ENCODE measurements at places on chromosomes 6 and 20.

DNA sequence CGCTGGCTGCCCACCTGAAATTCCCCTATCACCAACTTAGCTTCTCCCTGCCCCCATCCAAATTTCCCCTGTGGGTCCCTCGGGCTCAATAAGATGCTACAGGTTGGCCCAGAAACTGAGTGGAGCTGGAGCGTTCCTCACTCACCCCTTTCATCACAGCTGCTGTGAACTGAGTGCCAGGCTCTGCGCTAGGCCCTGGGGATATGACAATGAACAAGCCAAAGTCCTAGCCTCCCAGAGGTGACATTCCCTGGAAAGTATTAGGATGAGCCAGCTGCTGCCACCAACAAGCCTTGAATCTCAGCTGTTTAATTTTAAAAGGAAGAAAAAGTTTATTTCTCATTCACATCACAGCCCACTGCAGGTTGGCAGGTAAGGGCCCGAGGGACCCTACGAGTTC, 86.6 kb upstream of the EYA2 start:
- no peak for DNase-seq

- DNase-seq, result no peak
Measured at GRCh38 chr6:51913265-51913664, 174.1 kb downstream of the PKHD1 start.

DNA sequence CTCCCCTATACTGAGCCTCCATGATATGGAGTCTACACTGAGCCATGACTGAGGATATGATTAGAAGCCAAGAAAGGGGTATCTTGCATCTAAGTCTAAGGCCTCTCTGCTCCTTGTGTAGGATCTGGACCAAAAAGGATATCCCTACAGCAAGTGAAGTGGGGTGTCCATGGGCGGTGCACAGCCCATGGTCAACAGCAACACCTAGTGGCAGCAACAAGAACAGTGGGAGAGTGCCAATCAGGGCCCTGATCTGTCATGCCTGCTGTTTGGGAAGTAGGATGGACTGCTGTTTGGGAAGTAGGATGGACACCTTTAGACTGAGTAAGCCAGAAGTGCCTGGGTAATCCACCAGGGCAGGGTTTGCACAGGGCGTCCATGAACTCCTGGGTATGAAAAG, 22.4 kb downstream of the PTGIS start:
- no peak for DNase-seq

DNA sequence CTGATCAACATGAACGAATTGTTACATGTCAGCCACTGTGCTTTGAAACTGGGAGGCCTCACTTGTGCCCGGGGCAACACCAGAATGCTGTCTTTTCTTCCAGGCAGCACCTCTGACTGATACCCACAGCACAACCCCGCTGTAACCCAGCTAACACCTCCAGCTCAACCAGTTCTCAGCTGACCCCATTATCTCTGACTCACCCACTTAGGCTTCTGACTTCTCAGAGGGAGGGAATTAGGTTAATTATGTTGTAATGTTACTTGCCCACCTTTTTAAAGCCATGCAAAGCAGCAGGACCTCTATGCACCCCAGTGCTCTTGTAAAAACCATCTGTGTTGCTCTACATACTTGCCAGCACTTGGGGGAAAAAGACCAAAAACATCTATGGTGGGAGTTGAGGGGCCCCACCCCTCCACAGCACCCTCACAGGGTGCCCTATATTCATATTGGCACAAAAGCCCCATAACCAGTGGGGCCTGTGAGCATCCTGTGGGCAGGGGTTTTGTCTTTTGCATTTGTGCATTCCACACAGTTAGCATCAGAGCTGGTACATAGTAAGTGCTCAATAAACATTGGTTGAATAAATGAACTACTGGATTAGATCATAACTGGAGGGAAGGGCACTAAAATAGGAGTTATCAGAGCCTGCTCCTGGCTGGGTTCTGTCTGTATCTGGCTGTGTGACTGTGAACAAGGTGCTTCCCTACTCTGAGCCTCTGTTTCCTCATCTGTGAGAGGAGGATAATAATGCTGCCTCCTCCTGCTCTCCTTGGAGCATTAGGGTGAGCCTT, 22.3 kb downstream of the BNIP5 start:
- peak; percentile 95 for DNase-seq

- no peak for DNase-seq
Measured at GRCh38 chr6:31689249-31690110, 8.6 kb upstream of the LY6G5C start.

DNA sequence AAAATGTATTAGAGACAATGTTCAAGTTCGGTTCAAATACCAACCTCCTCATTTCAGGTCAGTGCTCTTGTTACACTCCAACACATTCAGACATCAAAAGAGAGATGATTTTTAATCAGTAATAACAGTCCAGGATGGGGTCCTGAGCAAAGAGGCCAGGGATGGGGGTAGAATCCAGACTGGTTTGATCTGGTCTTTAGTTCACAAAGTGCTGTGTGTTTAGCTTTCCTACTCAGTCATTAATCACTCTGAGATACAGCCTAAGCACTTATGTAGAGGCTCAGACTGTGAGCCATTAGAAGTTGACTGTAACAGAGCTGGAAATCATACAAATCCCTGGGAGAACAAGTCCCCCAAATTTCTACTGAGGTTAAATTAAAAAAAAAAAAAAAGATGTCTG, 241.6 kb downstream of the PTPRK start:
- no peak for DNase-seq

GRCh38 chr6:154476494-154476893, 34.0 kb downstream of the CNKSR3 start:
- no peak for DNase-seq

GRCh38 chr20:53794529-53795115, 201.0 kb upstream of the ZNF217 start:
- no peak for DNase-seq

DNA sequence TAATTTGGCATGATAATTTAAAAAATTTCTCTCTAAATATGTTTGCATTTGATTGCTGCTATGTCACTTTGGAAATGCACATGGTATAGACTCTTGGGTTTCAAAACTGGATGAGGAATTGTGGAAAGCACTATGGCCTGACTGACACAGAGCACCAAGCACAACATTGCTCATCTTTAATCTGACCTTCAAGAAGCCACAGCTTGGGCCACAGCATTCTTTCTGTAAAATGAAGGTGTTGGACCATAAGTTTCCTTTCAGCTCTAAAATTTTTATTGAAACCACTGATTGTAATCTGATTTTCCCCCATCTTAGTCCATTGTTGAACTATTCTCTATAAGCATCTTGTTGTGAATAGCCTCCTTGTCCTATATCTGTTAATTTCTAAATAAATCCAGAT, 41.0 kb downstream of the QKI start:
- DNase-seq, result no peak

GRCh38 chr6:113599444-113599843, 257.7 kb upstream of the MARCKS start:
- DNase-seq, result no peak

GRCh38 chr6:106727480-106728149, 98.2 kb downstream of the QRSL1 start:
- DNase-seq, result no peak

DNA sequence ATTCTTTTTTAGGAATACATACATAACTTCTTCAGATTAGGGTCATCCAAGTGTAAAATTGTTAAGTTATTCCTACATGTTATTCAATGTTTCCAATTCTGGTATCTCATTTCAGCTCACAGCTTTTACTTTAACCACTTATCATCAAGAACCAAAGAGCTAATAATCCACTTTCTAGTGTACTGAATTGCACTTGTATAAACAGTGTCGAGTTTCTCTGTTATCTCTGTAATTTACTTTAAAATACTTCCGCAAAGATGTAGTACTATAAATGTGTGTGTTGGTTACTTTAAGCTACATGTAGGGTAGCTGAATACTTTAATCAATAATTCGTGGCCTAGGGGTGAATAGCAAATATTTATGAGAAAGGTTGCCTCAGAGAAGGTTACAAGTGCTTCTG, 8.8 kb upstream of the GJA1 start:
- DNase-seq, result no peak

GRCh38 chr6:41470029-41470330, 76.2 kb upstream of the FOXP4 start:
- peak; percentile 8 for DNase-seq

DNA sequence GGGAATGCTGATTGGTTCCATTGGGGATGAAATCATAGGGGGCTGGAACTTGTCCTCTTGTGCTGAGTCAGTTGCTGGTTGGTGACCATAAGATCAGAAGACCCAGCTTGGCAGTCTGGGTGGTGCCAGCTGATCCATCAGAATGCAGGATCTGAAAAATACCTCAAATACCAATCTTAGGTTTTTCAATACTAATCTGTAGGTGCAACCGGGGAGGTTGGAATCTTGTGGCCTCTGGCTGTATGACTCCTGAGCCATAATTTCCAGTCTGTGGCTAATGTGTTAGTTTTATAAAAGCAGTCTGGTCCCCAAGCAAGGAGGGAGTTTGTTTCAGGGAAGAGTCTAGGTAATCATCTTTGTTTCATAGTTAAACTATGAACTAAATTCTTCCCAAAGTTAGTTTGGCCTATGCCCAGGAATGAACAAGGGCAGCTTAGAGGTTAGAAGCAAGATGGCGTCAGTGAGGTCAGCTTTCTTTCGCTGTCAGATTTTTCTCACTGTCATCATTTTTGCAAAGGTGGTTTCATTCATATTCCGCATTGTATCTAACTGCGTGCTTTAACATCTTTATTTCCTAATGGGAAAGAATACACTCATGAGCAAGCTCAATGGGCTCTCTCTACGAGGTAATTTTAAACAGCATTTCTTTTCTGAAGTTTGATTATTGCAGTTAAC, 2.0 kb downstream of the ARMH2 start:
- DNase-seq, result no peak

DNA sequence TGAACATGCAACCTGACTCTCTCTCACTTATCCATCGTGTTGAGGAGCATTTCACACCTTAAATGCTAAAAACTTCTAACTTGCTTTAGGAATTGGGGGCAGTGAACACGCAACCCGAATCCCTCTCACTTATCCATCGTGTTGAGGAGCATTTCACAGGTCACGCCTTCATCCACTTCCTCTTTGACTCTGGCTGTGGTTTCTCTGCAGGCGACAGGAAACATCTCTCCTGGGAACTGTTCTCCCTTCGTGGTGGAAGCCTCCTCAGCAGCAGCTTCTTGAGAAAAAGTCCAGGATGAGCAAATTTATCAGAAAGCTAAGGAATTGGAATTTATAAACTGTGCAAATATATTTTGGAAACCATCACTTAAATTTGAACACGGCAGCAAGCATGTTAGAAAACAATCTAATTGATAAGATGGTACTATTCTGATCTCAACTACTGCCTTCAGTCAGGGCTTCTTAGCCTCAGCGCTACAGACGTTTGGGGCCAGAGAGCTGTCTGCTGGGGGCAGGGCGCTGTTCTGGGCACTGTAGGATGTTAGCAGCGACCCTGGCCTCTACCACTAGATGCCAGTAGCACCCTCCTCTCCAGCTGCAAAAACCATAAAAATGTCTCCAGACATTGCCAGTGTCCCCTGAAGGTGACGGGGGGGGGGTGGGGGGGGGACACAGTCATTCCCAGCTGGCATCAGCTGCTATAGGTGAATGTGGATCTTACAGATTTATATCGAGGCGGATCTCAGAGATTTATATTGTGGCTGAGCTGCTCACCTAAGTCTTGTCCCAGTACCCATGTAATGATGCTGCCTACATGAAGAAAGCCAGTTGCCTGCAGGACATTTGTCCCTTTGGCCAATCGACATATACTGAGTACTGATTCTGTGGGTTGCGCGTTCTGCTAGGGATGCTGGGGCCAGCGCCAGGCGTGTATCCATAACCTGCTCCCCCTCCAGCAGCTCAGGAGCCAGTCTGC, 26.2 kb downstream of the CTCFL start:
- peak; percentile 15 for DNase-seq

- DNase-seq, result peak; percentile 36
Measured at GRCh38 chr6:16760516-16761470, at the start of gene ATXN1. ATXN1 (minus strand) TSS chr6:16761460.

DNA sequence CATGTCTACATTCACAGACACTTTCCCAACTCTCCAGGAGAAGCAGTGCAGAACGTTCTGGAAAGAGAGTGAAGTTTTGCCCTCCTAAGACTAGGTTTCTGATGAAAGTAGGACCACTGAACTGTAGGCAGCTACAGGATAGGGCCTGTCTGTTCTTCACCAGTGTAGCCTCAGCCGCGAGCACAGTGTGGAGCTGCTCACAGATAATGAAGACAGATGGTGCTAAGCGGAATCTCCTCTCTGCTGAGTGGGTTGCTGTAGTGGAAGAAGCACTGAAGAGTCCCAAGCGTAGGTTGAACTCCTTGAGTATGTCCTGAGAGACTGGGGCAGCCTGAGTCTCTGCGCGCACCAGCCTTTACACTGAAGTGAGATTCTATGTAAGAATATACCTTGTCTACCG, 170.2 kb downstream of the PACRG start:
- no peak for DNase-seq

DNA sequence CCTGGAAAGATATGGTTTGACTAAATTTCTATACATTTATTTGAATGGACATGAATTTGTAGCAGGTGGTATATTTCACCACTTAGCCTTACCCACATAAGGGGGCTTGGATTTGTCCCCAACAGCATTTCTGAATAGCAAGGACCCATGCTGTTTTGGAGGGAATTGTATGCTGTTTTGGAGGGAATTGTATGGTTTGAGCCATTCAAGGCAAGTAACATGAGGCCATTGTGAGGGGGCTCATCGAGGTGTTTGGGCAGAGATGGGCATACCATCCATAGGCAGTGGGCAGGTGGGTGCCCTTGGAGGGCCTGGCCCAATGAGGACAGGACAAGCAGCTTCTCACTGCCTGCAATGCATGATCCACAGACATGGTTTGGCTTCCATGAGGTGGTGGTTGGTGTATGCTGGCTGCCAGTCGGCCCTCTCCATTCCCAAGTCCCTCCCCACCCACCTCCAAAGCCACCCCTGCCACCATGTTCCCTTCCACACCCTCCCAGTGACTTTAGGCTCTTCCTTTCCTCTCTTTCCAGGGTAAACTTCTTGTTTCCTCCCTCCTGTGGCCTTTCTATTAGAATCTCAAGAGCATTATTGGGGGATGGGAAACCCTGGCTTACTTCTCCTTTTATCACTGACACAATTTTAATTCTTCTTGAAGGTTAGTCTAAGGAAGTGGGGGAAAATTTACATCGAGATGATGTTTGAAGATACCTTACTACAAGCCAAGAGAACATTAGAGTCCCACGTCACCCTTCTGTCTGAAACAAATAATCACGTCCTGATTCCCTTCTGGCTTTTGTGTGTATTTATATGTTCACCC, 13.2 kb upstream of the PXDC1 start:
- no peak for DNase-seq

DNA sequence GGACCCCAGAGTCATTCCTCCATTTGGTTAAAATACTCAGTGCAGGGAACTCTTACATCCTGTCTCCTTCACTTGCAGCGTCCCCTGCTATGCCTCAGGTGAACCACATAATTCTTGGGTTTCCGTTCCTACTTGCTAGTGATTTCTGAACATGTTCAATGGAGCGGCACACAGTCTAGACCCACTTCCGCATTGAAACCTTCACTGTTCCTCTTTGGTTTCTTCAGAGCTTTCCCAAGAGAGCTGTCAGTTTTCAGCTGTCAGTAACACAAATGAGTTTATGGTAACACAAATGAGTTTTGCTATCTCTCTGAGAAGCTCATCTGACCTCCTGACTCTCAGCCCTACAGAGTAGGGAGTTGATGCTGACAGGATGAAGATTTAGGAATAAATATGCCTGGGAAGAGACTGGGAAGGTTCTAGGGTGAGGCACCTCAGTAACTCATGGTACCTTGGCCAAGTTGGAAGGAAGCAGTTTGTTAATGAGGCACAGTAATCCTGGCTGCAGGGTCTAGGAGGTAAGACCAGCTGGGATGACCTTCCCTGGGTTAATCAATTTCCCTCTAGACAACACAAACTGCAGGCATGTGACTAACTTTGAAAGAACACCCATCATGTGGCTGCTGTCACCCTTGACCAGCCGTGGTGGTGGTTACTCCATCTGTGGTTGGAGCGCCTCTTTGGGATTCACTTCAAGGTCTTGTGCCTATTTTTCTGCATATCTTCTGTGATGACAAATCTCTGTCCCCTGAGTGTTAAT, 5.4 kb downstream of the SYS1 start:
- no peak for DNase-seq

All from bronchial epithelial cell (primary cell).